Stimulated activated CD4-positive, alpha-beta T cell treated with anti-CD3 and anti-CD28 coated beads, Interleukin-12 subunit alpha, Interleukin-12 subunit beta, amount 100 ng/mL, for 48 hours (primary cell): ENCODE measurements at places on chromosomes 6 and 20.

DNA sequence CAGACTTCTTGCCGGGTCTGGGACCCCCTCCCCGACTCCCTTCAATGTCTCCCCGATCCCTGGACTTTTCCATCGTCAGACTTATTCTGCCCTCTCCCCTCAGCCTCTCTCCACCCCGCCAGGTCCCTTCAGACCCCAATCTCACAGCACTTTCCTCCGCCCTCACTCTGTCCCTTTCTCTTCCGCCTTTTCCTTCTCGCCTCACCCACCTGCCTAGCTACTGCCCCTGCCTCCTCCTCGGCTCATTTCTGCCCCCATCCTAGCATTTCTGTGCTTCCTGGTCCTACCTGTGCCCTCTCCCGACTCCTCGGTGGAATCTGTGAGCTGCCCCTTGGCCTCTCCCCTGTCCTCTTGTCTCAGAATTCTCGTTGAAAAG lies 616 bp downstream of the CHMP4B start:
- no peak for DNase-seq

DNA sequence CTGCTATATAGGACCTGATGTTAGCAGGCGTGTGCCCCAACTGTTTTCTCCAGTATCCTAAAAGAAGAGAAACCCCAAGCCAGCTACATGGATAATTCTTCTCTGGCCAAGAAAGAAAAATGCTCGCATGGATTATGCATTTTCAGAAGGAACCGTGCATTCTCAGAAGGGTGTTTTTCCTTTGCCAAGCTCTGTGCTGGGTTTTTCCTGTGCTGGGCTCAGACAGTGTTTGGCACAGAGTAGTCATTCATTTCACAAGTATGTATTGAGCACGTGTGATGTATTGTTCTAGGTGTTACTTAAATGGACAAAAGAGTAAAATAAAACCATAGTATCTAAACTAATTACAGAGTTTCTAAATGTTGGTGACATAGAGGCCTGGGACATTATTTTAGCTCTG lies 62.7 kb upstream of the ZNF133 start:
- DNase-seq, result no peak

DNA sequence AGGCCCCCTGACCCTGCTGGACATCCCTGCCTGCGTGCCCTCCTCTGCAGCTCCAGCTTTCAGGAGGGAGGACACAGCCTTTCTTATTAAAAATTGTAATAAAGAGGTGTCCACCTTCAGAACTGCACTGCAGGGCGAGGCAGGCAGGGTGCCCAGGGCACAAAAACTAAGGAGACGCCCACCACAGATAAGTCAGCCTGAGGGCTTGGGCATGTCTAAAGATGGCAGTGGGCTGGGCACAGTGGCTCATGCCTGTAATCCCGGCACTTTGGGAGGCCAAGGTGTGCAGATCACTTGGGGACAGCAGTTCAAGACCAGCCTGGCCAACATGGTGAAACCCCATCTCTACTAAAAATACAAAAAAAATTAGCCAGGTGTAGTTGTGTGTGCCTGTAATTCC lies 7.0 kb upstream of the C20orf144 start:
- no peak for DNase-seq

DNA sequence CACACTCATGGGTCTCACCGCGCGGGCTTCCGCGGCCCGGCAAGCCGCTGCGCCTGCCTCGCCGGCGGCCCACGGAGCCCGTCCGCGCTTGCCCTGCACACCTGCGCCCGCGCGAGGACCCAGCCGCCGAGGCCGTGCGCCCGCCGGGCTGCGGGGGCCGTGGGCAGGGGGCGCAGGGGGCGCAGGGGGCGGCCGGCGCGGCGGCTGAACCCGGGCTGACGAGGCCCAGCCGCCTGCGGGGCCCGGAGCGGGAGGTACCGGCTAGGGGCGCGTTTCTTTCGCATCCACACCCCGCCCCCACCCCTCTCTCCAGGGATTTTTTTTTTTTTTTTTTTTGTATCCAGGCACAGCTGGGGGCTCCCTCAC lies 43.8 kb upstream of the OSTM1 start:
- DNase-seq, result no peak

DNA sequence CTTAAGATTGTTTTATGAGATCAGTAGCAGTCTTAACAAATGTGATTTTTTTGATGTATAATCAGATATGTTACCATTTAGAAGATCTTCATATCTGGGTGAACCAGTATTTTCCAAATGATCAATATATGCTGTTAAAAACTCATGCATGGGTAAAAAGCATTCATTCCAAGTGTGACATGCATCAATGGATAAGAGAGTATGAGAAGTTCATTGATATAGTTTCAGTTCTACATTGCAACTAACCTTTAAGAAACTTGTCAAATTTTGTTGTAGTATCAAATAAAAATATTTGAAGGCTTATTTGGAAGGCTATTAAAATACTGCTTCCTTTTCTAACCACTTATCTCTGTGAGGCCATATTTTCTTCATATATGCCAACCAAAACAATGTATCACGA lies 117.7 kb downstream of the FIG4 start:
- DNase-seq, result no peak

- DNase-seq, result no peak
Observed at GRCh38 chr6:151948002-151948743, 140.7 kb downstream of the ESR1 start.

DNA sequence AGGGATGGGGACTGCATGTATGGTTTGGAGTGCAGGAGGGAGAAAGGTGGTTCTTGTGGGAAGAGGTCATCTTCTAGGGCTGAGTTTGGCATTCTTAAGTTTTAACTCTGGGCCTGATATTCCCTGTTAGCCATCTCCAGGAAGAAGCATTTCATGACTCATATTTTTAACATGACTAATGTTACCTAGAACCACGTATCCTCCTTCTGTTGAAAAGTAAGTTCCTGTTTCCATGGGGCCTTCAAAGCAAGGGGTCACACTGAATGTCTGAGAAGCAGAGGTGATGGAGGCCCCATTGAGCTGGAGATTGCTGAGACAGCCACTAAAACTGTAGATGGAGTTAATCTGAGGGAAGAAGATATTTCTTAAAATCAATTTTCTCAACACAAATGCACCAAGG lies 30.2 kb downstream of the FAM229B start:
- DNase-seq, result no peak

GRCh38 chr20:48105526-48105925 lies 320.2 kb upstream of the SULF2 start:
- no peak for DNase-seq

- no peak for DNase-seq
Observed at GRCh38 chr6:143863771-143864170, 503 bp upstream of the ZC2HC1B start.

DNA sequence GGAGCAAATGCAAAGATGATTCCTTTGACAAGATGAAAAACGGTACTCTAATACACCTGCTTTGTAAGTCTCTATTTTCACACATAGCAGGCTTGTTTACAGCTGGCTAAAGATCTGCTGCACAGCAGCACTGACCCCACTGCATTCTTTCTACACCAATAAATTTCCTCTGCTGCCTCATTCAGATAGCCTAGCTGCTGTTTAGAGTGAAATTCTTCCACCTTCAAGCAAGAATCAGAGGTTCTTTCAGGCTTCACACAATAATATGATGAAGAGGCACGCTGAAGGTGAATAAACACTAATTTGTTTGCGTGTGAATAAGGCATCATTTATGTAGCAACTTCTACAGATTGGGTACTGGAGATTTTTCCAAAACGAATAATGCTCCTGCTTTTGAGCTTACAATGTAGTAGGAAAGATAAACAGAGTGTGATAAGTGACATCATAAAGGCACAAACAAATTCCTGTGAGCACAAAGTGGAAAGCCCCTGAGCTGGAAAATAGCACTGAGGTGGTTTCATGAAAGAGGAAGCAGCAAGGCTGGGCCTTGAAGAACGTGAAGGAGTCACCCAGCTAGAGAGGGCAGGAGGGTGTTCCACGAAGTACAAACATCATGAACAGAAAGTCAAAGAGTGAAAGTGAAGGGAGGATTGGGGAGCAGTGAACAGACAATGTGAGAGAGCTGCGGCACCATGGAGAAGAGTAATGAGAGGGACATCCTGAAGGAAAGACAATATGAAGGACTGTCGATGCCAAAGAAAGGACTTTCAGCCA lies 543.4 kb downstream of the CD83 start:
- no peak for DNase-seq

- no peak for DNase-seq
Observed at GRCh38 chr20:50193836-50194421, 3.3 kb downstream of the CEBPB start.

- no peak for DNase-seq
Observed at GRCh38 chr6:127923135-127923534, 22.3 kb upstream of the THEMIS start.

- no peak for DNase-seq
Observed at GRCh38 chr6:33373960-33374910, 17.4 kb upstream of the KIFC1 start.

GRCh38 chr20:10131732-10132345 lies 86.8 kb upstream of the SNAP25 start:
- DNase-seq, result no peak

GRCh38 chr20:63082308-63082938 lies 75.7 kb upstream of the BHLHE23 start:
- peak; percentile 18 for DNase-seq

- DNase-seq, result no peak
Observed at GRCh38 chr6:131250122-131250521, 114.9 kb downstream of the AKAP7 start.

DNA sequence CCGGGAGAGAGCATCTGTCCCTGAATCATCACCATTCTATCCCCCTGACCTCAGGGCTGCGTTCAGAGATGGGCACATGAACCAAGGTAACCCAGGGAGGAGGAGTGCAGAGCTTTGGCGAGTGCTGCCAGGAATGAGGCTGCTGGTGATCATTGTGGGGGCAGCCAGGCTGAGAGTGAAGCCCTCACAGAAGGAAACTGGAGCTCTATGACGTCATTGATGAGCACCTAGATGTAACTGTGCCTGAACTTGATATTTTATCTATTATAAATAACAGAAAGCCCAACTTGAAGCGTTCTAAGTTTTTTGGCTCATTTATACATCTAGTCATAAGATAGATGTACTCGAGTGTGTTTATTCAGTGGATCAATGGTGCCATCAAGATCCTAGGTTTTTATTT lies 17.3 kb upstream of the TSHZ2 start:
- no peak for DNase-seq

DNA sequence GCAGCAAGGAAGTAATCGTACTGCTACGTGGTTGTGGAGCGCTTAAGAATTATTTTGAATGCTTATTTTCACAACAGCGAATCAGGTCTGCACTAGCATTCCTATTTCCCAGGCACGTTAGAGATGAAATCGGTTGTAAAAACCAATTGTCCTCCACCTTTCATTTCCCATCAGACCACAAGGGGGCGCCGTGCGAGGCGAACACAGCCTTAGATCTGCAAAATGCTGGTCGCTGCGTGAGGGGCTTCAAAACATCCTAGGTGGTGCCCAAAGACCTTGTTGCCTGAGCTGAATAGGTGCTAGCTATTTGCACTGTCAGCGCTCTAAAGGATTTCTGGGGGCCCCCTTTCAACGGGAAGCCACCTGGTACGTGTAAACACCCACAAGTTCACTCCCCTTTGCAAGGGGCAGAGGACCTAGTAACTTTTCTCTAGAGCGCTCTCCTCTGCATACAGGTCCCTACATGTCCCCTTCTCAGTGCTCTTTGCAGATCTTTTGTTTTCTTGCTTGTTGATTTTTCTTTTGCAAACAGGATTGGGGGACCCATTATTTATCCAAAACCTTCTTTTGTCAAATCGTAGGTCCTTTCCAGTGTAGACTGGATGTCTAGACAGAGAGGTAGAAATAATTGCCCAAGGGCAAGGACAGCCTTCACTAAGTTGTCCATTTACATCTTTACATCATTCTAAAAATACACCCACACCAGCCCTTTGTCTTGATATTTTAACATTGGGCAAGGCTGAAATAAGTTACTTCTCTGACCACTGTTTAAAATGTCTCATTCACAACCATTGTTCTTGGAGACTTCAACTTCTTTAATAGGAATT lies 59.8 kb downstream of the NEDD9 start:
- peak; percentile 73 for DNase-seq

- no peak for DNase-seq
Observed at GRCh38 chr6:168825226-168826077, 384.5 kb downstream of the SMOC2 start.

GRCh38 chr6:126539022-126539421 lies 199.1 kb downstream of the CENPW start:
- DNase-seq, result no peak

DNA sequence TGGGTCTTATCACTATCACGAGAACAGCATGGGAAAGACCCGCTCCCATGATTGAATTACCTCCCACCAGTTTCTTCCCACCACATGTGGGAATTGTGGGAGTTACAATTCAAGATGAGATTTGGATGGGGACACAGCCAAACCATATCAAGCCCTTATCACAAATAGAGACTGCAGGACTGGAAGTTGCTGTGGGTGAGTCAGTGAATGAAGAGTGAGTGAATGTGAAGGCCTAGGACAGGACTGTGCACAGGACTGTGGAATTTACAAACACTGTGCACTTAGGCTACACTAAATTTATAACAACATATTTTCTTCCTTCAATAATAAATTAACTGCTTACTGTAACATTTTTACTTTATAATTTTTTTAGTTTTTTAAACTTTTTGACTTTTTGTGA lies 30.2 kb upstream of the BCAS1 start:
- DNase-seq, result no peak

DNA sequence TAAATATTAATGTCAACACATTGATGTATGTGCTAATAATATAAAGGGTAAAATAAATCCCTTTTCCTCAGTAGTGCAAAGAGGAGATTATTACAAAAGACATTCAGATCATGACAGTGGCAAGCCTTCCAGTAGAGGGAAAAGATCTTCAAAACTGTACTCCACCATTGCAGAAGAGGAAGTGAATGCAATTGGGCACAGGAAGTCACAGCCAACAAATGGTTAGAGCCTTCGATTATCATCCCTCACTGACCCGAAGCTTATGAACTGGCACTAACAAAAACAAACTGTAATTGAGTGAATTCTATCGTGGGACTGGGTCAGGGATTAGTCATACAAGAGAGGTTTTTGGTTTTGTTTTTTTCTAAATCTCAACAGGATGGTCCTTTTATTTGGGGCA lies 39.3 kb upstream of the SCGN start:
- DNase-seq, result no peak

- no peak for DNase-seq
Observed at GRCh38 chr20:9503526-9504245, 10.7 kb upstream of the LAMP5 start.

DNA sequence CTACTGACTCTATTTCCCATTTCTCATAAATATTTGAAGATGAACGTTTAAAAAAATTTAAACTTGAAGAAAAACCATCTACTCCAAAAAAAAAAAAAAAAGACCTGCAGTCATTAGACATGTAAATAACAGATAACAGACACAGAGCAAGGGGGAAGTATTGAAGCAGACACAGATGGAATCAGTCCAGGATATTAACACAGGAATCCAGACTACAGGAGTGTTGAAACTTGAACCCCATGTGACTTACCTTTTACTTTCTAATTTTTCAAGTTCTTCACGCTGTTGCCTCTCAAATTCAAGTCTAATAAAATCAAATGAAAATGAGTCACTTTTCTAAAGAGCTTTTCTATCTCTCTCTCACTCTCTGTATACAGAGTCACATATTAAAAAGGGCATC lies 191.8 kb downstream of the KIF16B start:
- DNase-seq, result no peak

- DNase-seq, result no peak
Observed at GRCh38 chr20:40659567-40659966, 29.5 kb downstream of the MAFB start.

GRCh38 chr20:47318586-47319516 lies 37.6 kb downstream of the ZMYND8 start:
- DNase-seq, result no peak
